ENCODE measurements at places on chromosomes 7 and 10.

DNA sequence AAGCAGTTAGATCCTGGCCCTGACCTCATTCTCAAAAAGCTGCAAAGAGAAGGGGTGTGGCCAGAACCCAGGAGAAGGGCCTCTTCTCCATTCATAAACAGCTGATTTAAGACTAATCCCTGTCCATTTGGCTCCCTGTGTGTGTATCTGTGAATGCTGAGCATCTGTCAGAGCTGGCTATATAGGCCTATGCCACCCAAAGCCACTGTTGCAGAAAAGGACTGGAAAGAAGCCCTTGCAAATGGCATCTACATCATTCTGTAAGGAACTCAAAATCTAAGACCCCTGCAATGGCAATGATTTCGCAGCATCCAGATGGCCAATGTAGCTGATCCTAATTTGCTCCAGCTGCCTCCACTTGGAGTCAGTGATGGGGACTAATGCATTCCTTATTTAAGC is 384.5 kb downstream of the KCNMA1 start:
- DNase-seq: no peak

DNA sequence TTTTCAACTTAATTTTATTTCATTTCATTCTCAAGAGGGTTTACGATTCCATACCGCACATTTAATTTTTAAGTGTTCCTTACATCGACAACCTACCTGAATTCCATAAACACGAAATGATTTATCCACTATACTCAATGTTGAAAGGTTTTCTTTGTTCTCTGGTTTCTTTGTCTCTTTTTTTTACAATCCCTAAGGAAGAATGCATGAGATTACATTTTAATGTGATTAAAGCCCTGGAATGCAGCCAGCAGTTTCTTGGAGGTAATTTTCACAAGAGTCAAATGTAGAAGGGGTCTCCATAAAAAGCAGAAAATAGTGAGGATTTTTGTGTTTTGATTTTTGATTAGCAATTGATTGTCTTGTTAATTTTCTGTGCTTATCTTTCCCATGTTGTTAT is 59.2 kb upstream of the ADCY1 start:
- no peak for DNase-seq

GRCh38 chr7:30908681-30909080 is 3.0 kb upstream of the AQP1 start:
- no peak for DNase-seq

- no peak for DNase-seq
Measured at GRCh38 chr7:45863715-45864114, 9.2 kb downstream of the CCDC201 start.

DNA sequence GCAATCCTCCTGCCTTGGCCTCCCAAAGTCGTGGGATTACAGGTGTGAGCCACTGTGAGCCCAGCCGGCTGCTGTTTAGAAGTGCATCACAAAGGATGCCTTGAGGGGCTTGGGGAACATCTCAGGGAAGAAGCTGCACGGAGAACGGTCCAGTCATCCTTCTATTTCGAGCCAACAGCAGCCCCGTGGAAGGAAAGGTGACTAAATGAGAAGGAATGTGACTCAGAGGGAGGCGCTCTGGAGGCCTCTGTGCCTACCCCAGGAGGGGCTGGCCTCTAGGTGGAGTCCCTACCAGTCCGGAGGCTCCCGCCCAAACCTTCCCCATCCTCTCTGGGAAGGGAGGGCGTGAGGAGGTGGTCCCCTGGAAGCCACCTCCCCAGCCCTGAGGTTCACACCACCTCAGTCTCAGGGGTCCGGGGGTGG is 76.2 kb downstream of the CTBP2 start:
- DNase-seq: no peak

DNA sequence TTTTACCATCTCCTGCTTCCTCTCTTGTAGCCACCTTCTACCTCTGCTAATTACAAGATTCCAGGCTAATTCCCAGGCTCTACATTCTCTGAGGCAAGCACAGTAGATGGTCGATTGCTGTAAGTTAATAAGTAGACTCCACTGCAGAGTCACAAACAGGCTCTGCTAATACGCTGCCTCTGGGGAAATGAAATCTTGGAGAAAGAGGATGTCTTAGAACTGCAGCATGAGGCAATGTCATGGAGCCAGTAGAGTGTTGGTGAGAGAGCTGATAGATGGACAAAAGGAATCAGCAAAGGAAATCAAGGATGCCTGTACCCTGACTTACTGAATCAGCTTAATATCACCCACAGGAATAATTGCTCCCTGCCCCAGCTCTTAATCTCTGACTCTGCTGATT is 1260.3 kb downstream of the XPNPEP1 start:
- DNase-seq: no peak

DNA sequence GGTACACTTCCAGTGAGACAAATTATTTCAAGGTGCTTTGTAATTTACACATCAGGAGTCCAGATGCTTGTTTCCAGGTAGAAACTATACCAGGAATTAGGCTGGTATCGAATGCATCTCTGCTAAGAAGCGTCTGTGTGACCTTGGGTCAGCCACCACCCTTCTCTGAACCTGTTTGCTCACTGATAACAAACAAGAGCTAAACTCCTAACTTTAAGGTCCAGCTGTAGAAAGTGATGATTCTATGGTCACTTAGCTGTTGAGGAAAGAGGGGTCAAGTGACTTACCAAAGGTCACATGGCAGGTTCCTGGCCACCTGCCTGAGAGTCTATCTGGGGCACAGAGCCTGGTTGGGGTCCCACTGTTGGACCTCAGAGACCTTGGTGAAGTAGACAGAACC is 95.4 kb downstream of the HIF1AN start:
- DNase-seq: no peak

GRCh38 chr10:82661701-82662100 is 786.7 kb downstream of the NRG3 start:
- no peak for DNase-seq

DNA sequence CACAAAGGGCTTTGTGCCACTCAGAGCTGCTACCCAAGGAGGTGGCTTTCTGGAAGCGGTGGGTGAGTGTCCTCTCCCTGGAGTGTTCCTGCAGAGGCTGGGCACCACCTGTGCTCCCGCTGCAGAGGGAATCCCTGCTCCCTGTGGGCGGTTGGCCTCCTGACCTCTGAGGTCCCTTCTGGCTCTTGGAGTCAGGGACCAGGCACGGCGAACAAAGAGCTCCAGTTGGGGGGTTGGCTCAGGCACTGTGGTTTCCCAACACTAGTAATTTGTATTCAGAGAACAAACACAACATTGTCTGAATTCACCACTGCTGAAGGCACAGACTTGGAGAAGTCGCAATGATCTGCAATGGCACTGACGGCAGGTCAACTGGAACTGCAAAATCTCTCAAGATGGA is 328.9 kb downstream of the PRPF18 start:
- no peak for DNase-seq

DNA sequence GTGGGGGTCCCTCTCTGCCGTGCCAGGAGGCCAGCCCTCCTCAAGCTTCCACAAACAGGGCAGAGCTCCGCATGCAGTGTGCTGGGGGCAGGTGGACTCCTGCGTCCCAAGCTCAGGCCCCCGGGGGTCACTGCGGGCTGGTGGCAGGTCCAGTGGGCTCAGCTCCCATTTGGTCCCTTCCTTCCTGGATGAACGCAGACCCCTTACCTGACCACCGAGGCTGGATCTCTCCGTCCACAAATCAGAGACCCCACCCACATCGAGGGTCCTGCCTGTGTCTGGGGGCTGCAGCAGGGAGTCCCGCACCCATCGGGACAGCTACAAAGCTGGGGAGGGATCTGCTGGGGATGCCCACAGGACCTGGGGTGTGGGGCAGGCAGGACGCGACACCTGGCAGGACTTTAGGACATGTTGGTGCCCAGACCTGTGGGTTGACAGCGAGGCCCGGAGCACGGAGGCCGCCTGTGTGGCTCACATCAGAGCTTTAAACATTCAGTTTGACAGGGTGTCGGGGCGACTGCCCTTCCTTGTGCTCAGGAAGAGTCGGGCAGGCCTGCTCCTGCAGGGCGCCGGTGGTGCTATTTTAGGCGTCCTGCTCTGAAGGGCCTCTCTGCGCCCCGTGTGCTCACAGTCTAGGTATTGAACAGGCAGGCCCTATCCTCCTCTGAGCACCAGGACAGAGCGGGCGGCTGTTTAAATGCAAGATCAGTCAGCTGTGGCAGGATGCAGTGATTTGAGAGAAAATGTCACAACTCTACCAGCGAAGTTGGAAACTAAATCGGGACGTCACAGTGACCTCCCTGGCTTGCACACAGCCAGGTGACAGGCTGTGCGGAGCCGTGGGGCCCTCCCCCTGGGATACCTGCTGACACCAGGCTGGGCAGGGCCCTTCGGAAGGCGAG is 15.9 kb upstream of the CFAP46 start:
- DNase-seq: peak; percentile 59

Data from natural killer cell treated with Interleukin-12 subunit alpha and Interleukin-12 subunit beta and Interleukin-15 and Interleukin-18, amount 100 ng/mL, for 72 hours (primary cell).